ENCODE measurements at places on chromosomes 7 and 10.

DNA sequence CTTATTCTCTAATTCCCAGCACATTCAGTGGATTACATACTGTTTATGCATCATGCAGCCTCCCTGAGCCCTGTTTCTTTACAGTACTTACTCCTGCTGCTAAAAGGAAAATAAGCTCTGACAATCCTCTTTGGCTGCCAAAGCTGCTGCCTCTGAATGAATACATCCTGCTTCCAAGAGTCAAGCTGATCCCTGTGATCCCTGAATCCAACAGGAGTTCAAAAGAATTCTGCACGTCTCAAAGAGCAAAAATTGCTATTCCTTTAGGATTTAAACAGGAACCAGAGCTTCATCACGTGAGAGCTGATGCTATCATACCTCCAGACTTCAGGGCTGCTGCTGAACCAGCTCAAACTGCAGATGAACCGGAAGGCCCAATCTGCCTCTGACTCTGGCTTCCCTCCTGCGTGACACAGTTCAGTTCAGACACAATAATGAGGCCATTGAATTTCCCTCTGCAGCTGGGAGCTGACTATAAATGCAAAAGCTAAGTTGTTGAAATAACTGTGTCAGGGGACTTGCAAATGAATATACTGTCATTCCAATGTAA, 851.0 kb upstream of the PHF14 start:
- no peak for DNase-seq

GRCh38 chr7:122528879-122529481, 169.9 kb downstream of the RNF133 start:
- no peak for DNase-seq

DNA sequence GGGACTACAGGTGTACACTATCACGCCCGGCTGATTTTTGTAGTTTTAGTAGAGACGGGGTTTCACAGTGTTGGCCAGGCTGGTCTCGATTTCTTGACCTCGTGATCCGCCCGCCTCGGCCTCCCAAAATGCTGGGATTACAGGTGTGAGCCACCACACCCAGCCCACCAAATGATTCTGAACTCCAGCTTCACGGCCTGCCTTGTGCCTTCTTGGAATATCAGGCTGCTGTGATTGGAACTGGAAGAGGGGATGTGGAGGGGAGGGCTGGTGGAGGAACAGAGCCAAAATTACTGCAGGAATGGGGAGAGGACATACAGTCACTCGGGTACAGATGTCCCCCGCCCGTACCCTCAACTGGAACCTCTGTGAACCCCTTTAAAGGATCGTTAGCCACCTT, 268.4 kb downstream of the ACTR3B start:
- no peak for DNase-seq

DNA sequence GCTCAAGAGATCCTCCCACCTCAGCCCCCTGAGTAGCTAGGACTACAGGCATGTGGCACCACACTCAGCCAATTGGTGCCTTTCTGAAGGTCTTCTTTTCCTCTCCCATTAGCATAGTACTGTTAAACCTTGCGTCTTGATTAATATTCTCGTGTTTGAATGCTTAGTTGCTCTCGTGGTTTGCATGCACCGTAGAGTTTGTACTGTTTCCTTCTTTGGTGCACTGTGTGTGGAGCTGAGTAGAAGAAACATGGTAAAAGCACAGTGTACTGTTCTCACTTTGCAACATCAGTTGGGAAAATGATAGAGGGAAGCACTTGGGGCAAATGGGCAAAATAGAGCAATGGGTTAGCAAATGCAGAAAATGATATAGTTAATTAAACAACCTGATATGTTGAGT, 27.6 kb upstream of the RPA3 start:
- DNase-seq: no peak

DNA sequence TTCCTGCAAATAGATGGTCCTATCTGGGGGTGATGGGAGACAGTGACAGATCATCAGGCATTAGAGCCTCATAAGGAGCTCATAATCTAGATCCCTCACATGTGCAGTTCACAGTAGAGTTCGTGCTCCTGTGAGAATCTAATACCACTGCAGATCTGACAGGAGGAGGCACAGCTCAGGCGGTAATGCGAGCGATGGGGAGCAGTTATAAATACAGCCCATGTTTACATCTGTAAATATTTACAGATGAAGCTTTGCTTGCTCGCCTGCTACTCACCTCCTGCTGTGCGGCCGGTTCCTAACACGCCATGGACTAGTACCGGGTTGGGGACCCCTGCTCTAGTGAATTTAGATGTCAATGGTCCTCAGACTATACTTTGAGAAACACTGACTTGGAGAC, 17.0 kb upstream of the CDCA7L start:
- DNase-seq: no peak

GRCh38 chr7:134203186-134203889, 76.2 kb downstream of the LRGUK start:
- no peak for DNase-seq

DNA sequence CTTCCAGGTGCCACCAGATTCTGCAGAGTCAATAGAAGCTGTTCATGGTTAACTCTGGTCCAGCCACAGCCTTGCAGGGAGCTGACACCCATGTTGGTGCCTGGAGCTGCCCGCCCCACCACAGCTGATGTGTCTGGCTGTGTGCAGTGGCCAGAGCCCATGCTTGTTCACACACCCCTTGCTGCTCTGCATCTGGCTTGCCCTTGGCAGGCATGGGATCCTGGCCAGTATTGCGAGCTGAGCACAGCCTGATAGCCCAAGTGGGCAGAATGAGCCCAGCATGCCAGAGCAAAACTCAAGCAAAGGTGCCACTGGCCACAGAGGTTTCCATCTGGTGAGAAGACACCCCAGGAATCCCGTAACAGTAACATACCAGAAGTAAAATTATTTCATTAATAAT, 843.6 kb downstream of the SORCS1 start:
- no peak for DNase-seq

DNA sequence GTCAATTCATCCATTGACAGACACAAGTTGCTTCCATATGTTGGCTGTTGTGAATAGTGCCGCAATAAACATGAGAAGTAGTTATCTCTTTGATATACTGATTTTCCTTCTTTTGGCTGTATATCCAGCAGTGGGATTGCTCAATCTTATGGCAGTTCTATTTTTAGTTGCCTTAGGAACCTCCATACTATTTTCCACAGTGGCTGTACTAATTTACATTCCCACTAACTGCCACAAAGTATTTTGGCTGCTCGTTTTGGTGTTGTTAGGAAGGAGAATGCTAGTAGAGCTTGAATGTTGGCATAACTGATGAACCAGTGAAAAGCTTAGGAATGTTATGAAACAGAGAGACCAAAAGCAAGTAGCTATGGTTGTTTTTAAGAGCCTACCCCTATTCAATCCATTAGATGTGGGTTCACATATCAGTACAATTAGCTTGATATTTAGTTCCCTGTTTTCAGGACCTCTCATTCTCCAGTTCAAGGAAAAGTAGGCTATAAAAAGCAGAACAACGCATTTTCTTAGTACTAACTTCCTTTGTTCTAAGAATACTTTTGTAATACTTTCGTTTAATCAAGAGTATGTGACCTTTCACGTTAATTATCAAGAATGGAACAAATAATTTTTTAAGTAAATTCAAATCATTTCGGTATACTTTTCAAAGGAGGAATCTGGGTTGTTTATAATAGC, 100.3 kb downstream of the FAS start:
- no peak for DNase-seq

- DNase-seq: no peak
Measured at GRCh38 chr7:22945584-22945983, 68.3 kb downstream of the HYCC1 start.

- DNase-seq: no peak
Measured at GRCh38 chr10:95759233-95759826, 3.4 kb downstream of the ENTPD1 start.

GRCh38 chr10:119112056-119112455, 8.1 kb downstream of the DENND10 start:
- DNase-seq: no peak
